ENCODE measurements at places on chromosomes 1 and 21.

- DNase-seq = no peak
Observed at GRCh38 chr1:47894410-47895278, 102.5 kb downstream of the TRABD2B start.

DNA sequence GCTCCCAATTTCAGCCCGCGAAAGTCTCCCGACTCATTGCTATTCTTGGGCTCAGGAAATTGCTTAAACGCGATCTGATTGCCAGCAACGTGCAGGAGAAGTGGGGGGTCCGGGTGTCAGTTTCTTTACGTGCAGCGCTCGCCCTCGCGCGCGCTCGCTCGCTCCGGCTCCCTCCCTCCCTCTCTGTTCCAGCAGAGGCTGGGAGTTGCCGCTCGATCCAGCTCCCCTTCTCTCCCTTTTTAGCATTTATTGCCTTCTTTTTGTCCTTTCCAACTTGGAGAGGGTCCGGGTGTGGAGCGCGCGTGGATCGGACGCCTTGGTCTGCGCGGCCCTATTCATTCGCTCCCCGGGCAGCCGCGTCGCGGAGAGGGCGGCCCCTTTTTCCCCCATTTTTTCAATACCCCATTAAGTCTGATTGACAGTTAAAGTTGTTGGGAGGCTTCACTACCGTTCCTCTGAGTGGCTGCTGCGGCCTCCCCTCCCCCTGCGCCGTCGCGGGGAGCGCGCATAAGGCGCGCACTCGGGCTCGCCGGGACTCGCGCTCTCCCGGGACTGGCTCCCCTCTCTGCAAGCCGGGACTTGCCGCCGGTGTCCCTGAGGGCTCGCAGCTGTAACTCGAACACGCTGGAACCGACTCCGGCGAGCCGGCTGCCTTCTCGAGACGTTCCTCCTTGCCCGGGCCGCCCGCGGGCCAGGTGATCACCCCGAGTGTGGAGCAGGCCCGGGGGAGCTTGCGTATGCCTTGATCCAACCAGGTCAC is at the start of gene DHRS3:
TSS of gene DHRS3 (minus strand) at position 310 of the 760 bp plus-strand sequence. CDS start 862 bp downstream, outside the sequence.
- DNase-seq = peak; percentile 83

DNA sequence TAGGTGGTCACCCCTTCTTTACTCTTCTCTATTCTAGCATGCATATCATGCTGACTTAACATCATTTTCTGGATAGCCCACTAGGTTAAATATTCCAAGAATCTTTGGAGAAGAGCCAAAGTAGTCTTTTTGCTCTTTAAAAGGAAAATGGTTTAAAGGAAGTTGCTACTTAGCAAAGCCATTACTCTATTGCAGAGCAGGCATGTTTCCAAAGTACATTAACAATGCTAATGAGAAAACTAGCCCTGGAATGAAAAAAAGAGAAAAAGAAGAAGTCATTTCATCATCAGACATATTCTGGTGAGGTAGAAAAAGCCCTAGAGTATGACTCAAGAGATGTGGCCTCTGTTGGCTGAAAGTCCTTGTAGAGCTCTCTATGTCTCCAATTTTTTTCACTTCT is 74.0 kb downstream of the NUF2 start:
- DNase-seq = no peak

- peak; percentile 81 for DNase-seq
Observed at GRCh38 chr21:45140346-45140940, 66.1 kb downstream of the ADARB1 start.

DNA sequence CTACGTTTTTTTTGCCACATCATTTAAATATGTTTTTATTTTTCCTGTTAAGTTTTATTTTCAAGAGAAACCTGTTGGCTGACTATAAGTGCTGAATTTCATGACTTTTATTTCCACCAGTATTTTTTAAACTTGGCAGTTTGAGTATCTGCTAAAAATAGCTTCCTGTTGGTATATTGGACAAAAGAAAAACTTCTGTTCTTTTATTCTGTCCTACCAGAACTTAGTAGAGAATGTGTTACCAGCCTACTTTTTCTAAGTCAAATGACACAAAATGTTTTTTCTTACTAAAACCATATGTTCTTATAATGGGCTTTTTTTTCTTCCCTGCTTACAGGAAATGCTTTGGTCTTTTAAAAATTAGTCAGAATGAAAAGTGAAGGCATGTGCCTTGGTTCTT is 7.6 kb downstream of the DR1 start:
- no peak for DNase-seq

GRCh38 chr1:240888039-240888786 is 276.3 kb upstream of the GREM2 start:
- peak; percentile 39 for DNase-seq

- DNase-seq = peak; percentile 40
Observed at GRCh38 chr1:41661428-41662060, 177.1 kb upstream of the EDN2 start.

- peak; percentile 87 for DNase-seq
Observed at GRCh38 chr1:28199328-28200233, 23.1 kb upstream of the PTAFR start.

DNA sequence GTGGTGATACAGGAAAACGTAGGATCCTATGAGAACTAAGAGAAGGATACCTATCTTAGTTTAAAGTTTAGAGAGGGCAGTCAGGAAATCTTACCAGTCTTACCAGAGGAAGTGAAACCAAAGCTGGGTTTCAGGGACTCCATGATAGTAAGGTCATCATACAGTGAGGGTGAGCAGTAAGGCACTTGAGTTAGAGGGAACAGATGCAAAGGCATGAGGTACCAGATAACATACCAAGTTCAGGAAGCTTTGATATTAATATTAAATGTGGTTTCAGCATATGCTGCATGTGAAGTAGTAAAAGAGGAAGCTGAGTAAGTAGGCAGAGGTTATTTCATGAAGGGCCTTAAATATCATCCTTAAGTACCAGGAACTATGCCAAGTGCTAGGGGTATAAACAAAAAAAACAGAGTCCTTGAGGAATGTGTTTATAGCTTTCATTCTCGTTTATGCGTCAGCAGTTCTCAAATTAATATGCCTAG is 16.9 kb downstream of the ATG4C start:
- DNase-seq = no peak

DNA sequence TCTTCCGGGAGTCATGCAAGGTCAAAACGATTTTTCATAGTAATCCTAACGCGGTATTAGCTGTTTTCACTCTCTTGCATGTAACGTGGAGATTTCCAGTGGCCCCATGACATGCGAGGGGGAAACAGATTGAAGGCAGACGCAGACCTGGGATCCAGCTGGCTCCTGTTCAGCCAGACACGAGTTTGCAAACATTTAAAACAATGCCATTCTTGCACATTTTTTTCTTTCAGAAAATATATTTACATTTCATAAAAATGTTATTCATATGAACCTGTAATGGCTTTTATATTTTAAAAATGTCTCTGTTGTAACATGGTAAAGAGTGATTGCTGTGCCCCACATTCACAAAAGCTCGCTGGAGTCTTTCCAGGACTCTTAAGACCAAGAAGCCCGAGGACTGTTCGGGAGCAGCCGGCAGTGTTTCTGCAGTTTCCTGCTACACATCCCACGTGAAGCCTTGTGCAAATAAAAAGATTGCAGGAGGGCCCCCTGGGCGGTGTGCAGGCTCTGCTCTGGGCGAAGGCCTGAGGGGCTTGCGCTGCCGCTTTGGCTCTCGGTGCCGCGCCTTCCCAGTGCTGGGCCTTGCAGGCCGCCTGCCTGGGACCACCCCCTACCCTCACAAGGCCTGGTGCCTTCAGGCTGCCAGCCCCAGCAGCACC is 184.9 kb downstream of the DYRK1A start:
- DNase-seq = no peak

- no peak for DNase-seq
Observed at GRCh38 chr1:159879136-159879535, 16.7 kb upstream of the VSIG8 start.

GRCh38 chr21:25509862-25510261 is 97.4 kb downstream of the MRPL39 start:
- no peak for DNase-seq

DNA sequence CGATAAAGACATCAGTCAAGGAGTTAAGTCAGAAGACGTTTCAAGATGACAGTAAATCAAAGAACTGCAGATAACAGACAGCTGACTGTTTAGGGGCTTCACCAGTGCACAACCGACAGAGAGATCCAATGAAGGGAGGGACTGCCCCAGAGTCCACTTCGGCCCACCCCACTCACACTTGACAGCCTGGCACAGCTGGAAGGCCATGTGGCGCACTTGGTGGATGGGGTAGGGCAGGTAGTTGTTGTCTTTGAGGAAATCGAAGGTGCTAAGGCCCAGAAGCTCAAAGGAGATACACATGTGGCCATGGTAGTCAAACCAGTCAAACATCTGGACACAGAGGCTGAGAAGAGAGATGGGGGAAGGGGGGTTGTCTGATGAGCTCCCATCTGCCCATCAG is 4.4 kb upstream of the SCAMP3 start:
- DNase-seq = no peak

DNA sequence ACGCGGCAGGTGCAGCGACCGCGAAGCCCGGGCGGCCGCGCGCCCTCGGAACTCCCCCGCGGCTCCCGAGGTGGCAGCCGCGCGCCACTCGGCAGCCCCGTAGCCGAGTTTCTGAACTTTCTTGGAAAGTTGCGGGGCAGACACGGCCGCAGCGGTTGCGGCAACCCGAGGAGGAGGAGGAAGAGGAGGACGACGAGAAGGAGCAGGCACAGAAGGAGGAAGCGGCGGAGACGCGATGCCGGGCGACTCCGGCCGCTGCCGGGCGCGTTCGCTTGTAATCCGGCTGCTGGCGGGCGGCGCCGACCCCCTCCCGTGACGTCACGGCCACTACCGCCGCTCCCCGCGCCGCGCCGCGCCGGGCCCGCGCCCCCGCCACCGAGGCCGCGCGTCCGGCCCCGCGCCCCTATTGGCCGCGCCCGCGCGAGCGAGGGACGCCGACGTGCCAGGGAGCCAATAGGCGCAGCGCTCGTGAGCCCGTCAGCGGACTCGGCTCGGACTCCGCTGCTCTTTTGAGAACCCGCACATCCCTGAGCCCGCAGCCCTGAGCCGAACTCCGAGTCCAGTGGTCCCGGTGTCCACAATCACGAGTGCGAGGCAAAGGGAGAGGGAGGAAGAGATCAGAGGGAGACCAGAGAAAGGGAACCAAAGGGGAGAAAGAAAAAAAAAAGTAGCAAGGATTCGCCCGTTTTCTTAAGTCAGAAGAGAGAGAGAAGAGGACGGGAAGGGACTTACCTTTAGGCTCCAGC is 736 bp upstream of the BARHL2 start:
- no peak for DNase-seq

GRCh38 chr21:36990508-36991205 is 15.8 kb upstream of the RIPPLY3 start:
- DNase-seq = no peak

DNA sequence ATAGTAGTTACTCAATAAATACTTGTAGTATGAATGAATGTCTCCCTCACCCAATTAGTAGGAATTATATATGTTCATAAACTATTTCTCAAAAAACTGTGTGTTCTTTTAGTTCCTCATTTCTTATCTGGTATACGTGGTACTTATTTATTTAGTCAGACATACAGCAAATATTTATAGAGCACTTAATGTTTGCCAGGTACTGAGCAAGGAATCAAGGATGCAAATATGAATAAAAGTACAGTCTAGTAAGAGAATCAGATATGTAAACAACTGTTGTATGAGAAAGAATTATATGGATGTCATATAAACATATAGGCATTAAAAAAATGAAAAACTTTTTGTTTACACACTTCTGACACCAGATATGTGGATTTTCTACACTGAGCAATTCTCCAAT is 58.5 kb downstream of the ATF6 start:
- DNase-seq = no peak
